Lung (tissue), 17 donors: ENCODE measurements at places on chromosomes 7 and 10. TPM values are rescaled to one million over a fixed set of nuclear protein-coding genes. Genes with fewer than 3 reads are reported as not detected.
A peak's percentile ranks its signal among the peaks of the same experiment; 100 is the strongest.

GRCh38 chr7:143227806-143228205 is 6.0 kb downstream of the TAS2R40 start:
- DNase-seq, result no peak

GRCh38 chr10:69687426-69687825 is 57.4 kb downstream of the FAM241B start:
- no peak for DNase-seq

GRCh38 chr7:29435167-29435566 is 128.5 kb upstream of the PRR15 start:
- no peak for DNase-seq

- peak; percentile 43 for DNase-seq
Observed at GRCh38 chr10:62632071-62632809, 172.3 kb upstream of the ADO start.

DNA sequence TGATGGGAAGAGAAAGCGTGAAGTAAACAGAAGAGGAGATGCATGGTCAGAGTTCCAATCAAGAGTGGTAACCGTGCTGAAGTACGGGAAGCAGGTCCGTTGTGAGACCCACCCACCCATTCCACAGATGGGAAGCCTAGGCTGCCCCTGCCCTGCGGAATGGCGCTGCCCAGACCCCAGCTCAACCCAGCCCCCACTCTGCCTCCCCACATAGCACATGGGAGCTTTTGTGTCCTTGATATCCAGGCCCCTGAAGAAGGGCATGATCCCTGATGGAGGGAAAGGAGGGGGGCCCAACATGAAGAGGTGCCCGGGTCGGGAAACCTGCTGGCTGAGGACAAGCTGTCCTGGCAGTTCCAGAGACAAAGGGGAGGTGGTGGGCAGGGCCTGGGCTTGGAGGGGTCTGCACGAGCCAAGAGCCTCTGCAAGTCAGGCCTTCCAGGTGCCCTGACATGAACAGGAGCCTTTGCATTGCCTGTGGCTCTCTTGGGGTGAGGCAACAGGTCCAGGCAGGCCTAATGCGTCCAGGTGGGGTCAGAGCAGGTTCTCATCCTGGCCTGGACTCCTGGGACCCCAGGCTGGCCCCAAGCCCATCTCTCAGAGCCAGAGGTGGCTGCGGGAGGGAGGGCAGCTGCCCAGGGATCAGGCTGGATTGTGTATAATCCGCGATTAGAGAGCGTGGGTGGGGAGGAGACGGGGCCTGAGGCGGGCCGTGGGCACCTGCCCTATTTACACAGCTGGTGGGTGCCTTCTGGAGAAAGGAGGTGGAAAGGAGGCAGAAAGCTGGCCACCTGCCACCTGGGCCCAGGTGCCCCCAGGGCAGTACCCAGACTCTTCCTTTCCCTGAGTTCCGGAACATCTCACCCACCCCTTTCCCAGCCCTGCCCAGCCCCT is 23.5 kb downstream of the YKT6 start:
- no peak for DNase-seq

DNA sequence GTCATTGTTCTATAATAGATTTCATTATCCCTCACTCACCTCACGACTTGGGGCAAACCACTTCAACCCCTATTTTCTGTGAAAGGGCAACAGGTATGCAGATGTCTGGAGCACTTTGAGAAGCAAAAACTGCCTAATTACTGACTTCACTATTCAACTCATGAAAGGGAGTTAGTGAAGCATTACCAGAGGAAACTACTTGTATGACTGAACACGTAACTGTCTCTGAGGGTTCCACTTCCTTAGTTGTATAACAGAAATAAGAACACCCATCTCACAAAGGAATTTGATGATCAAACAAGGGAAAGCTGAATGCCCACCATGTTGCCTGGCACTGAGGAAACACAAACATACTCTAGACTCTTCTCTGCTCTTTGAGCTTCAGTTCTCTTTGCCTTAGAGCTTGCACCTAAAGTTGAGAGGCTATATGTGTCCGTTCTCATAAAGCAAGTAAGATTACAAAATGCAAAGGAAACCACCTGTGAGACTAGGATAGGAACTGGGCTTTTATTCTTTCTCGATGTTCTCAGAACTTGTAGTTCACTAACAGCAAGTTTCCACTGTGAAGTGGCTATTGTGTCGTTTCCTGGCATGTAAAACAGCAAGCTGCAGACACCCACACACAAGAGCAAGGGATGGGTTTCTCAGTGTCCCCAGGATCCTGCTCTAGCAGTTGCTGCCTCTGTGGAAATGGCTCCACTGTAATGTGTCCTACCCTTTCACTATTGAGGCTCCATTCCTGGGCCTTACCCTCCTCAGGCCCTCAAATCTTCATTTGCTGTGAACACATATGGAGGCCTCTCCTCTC is 2.6 kb downstream of the TMEM243 start:
- DNase-seq, result no peak

DNA sequence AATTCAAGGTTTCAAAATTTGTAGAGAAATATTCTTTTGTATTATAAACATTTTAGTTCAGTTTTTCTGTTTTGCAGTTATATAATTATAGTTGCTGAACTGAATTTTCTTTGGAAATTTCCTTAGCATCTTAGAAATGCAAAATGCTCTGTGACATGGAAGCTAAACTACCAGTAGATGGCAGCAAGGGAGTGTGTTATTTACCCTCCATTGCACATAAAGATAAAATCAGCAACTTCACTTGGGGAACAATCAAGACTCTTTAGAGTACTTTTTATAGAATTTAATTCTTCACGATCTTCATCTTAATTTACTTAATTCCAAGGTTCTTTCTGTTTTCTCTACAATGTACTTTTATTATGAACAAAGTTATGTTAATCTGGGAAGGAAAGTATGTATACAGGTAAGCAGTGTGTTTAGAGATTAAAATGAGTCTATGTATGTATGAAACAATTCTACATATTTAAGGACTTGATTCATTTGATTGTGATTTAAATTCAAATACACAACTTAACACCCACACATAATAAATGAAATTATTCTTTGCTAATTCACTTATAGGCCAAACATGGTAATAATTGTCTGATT is 404.2 kb downstream of the THSD7A start:
- peak; percentile 92 for DNase-seq

DPYSL4 gene
- 1.5 TPM for total RNA-seq

GNAT3 gene
- not detected for total RNA-seq

POLR2J2 gene
- total RNA-seq, result 9.9 TPM

ZPBP gene
- total RNA-seq, result 0.25 TPM

CLRN3 gene
- not detected for total RNA-seq

GDF10 gene
- total RNA-seq, result 34.7 TPM
